ENCODE measurements at places on chromosomes 3 and 15. TPM values are rescaled to one million over a fixed set of nuclear protein-coding genes. Genes with fewer than 3 reads are reported as not detected.

NME9 gene
- total RNA-seq = not detected

STRC gene
- total RNA-seq = 0.24 TPM

NAALADL2 gene
- total RNA-seq = 10.4 TPM

GRCh38 chr3:111069974-111070771 lies 1.4 kb upstream of the NECTIN3 start:
- DNase-seq = no peak

- DNase-seq = no peak
Observed at GRCh38 chr3:139710212-139710611, 32.4 kb upstream of the NMNAT3 start.

DNA sequence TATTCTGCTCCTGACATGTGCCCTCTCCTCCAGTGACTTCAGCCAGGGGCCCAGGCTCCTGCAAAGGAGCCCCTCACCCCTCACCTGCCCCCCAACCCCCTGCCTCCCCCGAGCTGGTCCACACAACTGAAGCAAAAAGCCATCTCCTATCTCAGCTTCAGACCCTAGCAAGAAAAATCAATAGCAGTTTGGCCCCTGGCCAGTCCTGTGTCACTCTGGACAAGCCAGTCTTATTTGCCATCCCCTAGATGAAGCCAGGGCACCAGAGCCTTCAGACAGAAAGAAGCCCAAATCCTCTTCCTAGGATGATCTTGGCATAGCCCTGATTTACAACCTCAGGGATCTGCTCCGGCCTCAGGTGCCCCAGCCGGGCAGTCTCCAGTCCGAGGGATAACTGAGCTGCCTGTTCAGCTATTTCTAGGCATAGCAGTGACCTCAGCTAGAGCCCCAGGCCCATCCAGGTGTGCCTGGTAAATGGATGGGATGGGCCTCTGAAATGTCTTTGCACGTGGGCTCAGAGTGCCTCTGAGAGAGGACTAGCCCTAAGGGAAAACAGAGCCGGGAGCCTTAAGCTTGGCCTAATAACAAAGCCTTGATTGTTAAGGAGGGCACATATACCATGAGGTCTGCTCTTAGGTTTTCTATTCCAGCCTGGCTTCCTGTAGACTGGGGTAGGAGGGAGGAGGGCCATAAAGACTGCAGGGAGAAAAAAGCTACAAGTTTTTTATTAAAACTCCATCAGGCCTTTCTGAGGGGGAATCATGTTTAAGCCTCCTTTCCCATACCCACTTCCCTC lies 242.0 kb downstream of the SHQ1 start:
- DNase-seq = no peak

DNA sequence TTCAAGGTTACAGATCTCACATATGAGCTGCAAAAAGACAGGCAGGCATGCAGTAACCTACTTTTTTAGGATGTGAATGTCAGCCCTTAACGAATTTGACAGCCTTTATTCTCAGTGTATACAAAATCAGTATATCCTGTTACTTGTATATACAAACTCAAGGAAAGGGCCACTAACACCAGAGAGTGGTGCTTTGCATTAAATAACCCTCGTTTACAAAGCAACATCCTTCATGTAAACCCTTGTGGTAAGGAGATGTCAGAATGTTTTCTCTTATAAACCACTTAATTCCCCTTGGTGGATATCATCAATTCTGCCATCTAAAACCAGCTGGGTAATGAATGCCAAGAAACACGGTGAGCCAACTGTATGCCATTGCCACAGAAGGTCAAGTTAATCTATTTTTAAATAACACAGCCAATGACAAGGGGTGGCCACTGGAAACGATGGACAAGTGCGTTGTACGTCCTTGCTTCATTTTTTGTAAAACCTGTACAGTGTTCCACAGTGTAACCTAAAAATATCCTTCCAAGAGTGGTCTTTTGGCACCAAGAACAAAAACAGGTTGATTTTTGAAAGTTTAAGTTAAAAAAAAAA lies 7.5 kb downstream of the MAGI1 start:
- no peak for DNase-seq

GRCh38 chr15:75065467-75065850 lies 42.1 kb downstream of the PPCDC start:
- no peak for DNase-seq

- no peak for DNase-seq
Observed at GRCh38 chr3:182740710-182741109, 52.6 kb upstream of the ATP11B start.

DNA sequence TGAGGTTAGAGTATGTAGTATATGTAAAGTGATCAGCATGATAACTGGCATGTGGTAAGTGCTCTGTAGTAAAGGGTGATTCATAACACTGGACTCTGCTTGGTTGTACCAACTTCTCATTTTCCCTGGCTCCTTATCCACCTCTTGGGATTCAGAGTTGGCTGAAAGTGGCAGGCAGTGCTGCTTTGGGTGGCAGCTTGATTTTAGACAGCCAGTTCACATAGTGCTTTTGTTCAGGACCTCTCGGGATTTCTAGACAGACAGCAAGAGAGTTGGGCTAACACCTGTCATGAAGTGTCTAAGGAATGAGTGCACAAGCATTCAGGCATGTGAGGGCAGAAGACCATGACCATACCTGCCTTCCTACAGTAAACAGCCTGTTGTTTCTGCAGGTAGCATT lies 69.0 kb downstream of the RBM6 start:
- DNase-seq = no peak

GRCh38 chr3:147318900-147319299 lies 87.4 kb downstream of the ZIC4 start:
- no peak for DNase-seq
